Caki2 (cell line): ENCODE measurements at places on chromosomes 1 and 21.

DNA sequence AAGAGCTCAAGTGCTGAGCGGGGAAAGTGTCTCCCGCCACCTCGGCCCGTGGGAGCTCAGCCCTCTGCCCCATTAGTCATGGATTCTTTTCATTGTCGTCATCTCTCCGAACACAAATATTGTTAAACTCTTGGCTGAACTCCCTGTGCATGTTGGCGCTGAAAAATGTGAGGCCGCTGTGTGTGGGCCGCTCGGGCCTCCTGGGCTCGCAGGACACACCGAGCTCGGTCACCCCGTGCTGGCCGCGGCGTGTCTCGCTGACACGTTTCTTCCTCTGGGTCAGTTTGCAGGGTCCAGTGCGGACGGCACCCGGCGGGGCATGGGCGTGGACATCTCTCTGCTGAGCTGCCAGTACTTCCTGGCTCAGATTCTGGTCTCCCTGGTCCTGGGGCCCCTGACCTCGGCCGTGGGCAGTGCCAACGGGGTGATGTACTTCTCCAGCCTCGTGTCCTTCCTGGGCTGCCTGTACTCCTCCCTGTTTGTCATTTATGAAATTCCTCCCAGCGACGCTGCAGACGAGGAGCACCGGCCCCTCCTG lies 25.6 kb downstream of the SLC45A1 start:
- DNase-seq, result peak; percentile 91

DNA sequence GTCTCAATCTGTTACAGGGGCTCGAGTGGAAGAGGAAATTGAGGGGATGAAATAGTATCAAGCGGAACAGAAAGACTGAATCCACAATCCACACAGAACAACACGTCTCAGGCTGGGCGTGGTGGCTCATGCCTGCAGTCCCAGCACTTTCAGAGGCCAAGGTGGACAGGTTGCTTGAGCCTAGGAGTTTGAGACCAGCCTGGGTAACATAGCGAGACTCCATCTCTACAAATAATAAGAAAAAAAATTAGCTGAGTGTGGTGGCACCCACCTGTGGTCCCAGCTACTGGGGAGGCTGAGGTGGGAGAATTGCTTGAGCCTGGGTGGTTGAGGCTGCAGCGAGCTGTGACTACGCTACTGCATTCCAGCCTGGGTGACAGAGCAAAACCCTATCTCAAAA lies 25.7 kb downstream of the VPS26C start:
- no peak for DNase-seq

DNA sequence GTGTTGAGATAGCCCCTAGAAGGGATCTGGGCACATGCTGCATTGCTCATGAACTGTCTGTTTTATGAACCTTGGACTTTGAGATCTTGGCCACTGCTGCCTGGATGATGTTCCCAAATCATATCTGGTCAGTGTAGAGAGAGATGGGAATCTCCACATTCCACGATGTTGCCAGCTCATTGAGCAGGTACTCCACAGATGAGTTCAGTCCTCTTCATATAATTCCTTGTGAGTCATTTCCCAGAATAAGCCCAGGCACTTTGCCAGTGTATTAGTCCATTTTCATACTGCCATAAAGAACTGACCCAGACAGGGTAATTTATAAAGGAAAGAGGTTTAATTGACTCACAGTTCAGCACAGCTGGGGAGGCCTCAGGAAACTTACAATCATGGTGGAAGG lies 254.0 kb upstream of the RUNX1 start:
- peak; percentile 63 for DNase-seq

DNA sequence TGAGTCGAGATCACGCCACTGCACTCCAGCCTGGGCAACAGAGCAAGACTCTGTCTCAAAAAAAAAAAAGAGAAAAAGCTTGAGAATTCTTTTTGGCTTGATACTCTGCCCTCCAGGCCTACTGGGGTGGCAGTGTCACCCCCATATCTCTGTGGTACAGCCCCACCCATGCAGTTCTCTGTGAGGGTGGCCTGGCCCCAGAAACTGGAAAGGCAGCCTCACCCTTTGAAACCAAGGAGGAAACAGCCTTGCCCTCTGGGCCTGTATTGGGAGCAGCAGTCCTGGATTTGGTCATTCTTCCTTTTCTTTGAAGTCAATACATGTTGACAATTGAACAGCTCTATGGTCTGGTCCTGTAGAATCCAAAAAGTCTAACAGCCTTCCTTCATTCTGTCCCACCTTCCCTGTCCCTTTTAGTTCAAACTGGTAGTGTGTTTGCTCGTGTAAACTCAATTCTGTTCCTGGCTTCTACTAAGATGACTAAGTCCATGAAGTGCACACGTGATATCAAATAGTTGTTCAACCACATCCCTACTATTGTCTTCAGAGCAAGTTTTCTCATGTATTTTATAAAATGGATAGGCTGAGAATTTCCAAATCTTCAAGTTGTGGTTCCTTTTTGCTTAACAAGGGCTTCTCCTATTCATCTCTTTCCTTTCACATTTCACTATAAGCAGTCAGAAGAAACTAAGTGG lies 13.2 kb downstream of the ST7L start:
- DNase-seq, result no peak

DNA sequence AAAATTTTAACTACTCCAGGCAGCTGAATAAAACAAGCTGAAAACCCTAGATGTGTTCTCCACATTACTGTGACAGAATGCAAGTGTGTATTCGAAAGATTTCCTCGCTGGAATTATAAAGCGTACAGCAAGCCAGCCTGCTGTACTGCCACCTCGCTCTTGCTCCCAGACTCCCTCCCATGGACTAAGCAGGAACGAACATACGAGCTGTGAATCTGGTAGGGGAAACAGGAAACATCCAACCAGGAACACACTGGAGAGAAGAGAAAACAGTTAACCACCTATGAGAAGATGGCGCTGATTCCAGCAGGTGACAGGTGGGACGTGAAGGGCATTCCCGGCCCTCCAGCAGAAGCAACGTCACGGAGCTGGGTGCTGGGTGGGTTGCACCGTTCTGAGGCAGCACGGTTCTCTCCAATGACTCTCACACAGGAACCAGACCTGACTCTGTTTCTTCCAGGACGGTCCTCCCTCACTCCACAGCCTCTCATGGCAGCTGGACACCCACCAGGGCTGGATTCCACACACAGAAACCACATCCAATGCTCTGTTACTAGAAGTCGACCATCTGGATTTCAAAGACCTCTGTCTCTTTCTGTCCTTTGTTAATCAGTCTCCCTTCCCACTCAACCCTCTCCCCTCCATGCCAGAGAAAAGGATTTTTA lies 219.2 kb downstream of the RERE start:
- DNase-seq, result no peak

- no peak for DNase-seq
Observed at GRCh38 chr1:243351337-243351736, 95.5 kb downstream of the SDCCAG8 start.

DNA sequence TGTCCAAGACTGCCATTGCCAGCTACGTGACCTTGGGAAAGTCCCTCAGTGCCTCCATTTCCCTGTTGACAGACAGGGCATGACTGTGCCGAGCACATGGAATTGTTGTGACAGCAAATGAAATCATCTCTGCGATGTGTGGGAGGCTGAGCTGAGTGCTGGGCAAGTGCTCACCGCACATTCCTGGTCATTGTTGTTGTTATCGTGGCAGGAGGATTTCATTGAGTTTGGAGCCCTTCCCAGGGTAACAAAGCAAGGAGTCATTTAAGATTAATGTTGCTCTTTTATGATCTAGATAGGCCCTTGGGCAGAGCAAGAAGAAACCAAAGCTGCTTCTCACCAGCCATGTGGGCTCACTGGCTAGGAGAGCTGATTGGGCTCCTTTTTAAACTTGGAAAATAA lies 39.6 kb upstream of the ITPKB start:
- DNase-seq, result peak; percentile 85

DNA sequence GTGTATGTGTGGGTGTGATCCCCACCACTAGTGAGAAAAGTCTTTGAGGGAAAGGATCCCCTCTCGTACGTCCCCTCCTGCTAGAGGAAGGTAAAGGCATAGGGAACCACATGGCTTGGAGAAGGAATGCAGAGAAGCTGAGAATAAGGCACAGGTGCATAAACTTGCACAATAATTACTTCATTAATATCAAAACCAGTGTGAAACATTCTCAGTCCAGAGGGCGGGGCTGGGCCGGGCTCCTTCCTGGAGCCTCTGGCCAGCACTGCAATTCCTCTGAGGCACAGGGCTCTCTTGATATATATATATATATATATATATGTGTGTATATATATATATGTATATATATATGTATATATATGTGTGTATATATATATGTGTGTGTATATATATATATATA lies 162.6 kb downstream of the TSEN15 start:
- DNase-seq, result no peak

GRCh38 chr1:29655945-29656850 lies 419.9 kb downstream of the PTPRU start:
- peak; percentile 14 for DNase-seq

DNA sequence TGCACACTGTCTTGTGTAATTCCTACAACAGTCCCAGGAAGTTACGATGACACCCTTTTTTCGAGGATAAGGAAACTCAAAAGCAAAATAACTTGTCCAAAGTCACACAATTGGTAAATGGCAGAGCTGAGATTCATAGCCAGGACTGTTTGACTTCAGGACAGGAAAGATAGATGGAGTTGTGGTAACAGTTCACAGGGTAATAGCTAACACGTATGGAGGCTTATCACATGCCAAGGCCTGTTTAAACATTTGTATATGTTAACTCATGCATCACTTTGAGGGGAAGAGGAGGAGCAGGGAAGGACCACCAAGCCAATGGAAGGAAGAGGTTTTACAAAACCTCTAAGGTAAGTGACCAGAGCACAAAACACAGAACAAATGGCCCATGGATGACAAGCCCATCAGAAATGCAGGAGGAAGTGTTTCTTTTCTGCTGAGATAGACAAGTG lies 2.8 kb downstream of the DHCR24 start:
- DNase-seq, result peak; percentile 90

DNA sequence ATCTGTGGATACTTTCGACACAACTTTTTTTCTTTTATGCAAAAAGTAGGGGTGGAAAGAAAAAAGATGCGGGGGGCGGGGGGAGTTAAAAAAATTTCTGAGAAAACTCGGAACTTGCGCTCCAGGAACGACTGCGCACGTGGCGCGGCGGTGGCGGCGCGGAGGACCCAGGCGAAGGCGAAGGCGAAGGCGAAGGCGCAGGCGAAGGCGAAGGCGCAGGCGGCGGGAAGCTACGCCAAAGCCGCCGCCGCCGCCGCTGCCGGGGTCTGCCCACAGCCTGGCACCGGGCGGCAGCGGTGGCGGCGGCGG lies 208 bp upstream of the BARHL2 start:
- no peak for DNase-seq

GRCh38 chr1:50416553-50417453 lies 6.4 kb downstream of the DMRTA2 start:
- no peak for DNase-seq

DNA sequence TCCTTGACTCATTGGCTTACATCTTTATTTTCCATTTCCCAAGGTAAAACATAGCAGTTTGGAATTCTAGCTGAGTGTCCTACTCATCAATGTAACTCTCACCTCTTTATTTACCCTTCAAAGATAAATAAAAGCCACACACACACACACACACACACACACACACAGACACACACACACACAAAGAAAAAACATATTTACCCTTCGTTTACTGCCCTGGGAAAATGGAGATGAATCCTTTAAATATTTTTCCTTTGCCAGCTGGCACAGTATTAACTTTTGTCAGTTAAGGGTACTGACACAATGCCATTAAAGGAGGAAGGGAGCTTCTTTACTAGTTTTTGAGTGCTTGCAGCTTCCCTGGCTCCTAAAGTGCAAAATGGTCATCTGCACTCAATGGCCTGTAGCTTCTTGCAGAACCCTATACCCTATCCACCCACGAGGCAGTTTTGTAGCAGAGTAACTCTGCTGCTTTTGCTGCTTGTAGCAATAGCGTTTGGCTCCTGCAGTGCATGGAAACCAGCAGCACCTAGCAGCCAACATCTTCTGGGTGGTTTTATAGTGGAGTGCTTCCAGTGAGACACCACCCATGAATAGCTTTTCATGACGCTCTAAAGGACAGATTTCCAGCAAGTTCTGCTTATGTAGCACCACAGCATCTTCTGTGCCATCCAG lies 103.7 kb downstream of the HS2ST1 start:
- no peak for DNase-seq

DNA sequence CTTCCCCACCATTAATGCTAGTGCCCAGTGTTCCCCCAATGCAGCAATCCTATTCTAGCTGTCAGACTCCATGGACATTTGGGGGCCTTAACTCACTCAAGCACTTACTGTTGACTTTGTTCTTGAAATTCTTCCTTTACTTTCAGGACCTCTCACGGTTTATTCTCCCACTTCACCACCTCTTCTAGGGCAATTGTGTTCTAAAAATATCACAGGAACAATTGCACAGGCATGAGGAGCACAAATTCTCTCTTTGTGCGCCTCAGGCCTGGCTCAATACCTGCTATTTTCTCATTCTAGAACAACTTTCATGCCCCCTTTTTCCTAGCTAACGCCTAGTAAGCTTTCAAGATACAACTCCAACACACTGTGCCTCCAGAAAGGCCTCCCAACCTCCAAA lies 7.3 kb downstream of the MAB21L3 start:
- no peak for DNase-seq

GRCh38 chr1:30759718-30760281 lies 2.2 kb upstream of the LAPTM5 start:
- no peak for DNase-seq

DNA sequence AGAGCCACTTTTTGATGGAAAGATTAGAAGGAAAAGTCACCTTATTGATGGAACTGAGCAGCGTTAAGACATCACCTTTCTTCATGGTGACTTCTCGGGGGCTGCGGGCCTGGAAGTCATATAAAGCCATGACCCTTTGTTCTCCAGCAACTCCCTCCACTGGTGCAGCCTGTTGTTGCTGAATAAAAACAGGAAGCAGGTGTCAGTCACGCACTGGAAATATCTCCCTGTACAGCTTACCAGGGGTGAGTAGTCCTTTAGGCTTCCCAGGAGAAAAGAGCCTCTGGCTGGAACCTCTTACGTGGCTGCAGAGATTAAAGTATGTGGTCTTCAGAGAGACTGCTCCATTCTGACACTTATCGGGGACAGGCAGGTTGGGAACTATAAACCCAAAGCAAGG lies 31.9 kb downstream of the SPTA1 start:
- DNase-seq, result no peak

GRCh38 chr1:28480308-28480707 lies 25.5 kb upstream of the RCC1 start:
- DNase-seq, result peak; percentile 17

DNA sequence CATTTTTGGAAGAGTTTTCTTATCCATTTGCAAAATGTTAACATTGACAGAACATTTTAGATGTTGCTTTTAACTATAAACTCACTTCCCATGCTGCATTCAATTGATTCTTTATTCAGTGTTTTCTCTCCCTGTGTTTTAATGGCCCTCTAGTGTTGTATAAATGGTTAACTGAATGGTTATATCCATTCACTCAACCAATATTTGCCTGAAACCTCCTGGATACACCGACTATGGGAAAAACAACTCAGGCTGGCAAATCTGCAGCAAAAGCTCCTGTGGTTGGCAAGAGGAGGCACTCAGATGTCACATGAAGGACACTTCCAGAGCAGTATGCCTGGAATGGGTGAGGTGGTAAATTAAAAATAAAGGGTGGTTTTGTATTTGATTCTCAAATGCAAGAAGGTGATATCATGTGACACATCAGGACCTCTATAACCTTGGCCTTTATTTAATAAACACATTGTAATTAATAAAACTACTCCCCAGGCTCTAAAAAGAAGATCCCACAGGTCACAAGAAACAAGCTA lies 107.6 kb downstream of the BCAR3 start:
- DNase-seq, result no peak

- DNase-seq, result no peak
Observed at GRCh38 chr1:24437631-24438396, 22.2 kb downstream of the NIPAL3 start.

- no peak for DNase-seq
Observed at GRCh38 chr1:30305519-30305918, 417.9 kb downstream of the MATN1 start.

- no peak for DNase-seq
Observed at GRCh38 chr1:115982400-115982799, 6.1 kb downstream of the SLC22A15 start.
